Fibroblast of villous mesenchyme (primary cell): ENCODE measurements at places on chromosomes 16 and 17.

DNA sequence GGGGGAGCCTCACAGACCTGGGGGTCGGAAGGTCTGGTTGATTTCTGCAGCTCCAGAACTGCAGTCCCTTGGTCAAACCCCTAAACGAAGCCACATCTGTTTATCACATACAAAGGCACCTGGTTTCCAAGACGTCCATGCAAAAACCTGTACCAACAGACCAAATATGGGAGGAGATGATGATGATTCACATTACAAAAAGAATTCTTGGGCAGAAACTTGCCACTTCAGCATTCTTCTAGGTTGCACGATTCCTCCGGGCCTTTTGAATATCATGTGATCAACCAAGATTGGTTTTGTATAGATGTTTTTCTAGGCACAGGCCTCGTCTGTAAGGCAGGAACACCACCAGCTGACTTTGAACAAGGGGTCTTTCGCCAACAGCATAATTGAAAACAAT lies 466.3 kb downstream of the SOX9 start:
- no peak for DNase-seq

- DNase-seq, result no peak
Observed at GRCh38 chr16:89575247-89576152, at the start of gene CPNE7. Gene CPNE7, plus strand, starts transcription at chr16:89575758. Its CDS starts 140 bp downstream, at chr16:89575898.

DNA sequence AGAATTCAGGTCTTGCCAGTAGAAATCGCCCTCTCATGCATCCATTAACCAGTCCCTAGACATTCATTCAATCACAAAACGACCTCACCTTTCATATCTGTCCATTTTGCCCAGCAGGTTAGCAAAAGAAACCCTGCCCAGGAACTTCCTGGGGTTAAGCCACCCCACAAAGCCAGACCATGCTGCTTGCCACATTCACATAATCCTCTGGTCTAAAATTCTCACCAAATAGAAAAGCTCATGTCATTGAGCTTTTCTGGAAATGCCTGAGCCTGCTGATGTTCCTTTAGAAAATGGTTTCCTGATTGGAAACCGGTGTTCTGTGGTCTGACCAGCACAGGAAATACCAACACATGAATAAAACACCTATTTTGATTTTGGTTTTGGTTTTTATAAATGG lies 21.6 kb upstream of the DYNLRB2 start:
- no peak for DNase-seq

- DNase-seq, result peak; percentile 64
Observed at GRCh38 chr17:12041312-12041711, 20.6 kb downstream of the MAP2K4 start.

DNA sequence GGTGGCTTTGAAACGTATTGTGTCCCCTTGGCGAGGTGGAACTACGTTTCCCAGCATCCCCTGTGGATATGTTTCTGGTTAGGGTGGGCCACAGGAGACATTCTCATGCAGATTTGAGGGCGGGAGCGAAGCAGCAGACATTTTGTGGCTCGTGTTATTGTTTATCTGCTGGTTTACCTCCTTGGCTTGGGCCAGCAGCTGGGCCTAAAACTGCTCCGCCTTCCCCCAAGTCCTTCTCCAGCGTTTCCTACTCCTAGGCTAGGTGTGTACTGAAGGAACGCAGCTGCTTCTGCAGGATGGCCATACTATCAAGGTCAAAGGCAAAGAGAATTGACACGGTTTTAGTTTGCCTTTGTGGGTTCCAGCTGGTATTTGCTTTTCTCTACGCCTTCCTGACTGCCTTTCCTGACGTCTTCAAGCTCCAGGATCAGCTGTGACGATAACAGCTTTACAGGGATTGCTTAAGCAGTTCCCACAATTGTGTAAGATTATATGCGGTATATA lies 17.2 kb upstream of the WSB1 start:
- peak; percentile 99 for DNase-seq

DNA sequence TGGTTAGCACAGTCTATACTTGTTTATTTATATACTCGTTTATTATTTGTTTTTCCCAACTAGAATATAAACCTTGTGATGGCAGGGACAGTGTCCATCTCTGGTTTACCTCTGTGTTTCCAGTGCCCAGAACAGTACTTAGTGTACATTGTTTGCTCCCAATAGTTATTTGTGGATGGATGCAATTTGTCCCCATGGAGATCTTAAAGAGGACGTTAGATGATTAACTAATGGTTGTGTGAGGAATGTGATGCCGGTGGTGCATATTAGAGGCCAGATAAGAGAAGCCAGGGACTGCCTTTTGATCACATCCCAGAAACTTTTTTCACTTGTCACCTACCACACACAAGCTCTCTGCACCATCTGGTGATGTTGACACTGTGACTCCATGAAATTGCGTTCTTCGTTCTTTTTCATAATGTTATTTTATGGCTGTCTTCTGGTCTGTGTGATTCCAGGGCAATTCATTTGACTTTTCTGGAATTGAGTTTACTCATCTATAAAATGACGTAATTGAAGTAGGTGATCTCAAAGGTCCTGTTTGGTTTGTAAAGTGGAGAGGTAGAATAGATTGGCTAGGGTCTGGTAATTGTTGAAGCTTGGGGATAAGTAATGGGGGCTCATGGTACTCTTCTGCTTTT lies 1.2 kb downstream of the COX10 start:
- no peak for DNase-seq

DNA sequence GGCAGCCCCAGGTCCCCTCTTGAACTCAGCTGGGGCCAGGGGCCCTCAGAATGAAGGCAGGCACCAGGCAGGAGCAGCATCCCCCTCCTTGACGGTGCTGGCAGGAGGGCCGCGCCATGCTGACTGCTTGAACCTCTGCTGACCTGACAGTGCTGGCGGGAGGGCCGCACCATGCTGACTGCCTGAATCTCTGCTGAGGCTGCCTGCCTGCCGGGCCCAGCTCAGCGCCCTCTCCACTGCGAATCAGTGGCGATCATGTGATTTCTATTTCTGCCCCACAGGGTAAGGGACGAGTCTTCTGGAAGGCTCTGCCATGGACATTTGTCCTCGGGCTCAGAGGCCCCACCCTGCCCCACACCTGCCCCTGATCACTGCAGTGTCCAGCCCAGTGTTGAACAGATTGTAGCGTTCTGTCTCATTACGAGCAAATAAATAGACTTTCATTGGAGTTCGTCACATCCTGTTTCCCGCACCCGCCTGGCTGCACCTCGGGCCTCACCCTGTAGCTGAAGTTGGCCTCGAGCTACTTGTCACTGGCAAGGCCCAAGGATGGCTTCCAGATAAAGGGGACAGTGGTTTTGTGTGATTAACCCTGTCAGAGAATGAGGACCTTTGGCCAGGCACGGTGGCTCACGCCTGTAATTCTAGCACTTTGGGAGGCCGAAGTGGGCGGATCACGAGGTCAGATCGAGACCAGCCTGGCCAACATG lies 8.6 kb downstream of the C16orf90 start:
- DNase-seq, result no peak

DNA sequence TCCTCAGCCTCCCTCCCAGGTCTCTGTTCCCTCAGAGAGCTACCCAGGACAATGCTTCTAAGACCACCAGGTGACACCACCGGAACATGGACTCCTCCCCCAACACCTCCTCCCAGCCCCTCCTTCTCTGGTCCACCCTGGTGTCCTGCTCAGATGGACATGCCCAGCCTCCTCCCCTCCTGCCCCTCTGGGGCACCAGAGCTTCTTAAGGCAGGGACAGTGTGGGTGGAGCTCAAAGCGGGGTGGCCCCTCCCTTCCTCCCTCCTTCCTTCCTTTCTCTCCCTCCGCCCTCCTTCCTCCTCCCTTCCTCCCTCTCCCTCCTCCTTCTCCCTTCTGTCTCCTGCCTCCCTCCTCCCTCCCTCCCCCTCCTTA lies 22.7 kb downstream of the TRPV3 start:
- DNase-seq, result peak; percentile 25

DNA sequence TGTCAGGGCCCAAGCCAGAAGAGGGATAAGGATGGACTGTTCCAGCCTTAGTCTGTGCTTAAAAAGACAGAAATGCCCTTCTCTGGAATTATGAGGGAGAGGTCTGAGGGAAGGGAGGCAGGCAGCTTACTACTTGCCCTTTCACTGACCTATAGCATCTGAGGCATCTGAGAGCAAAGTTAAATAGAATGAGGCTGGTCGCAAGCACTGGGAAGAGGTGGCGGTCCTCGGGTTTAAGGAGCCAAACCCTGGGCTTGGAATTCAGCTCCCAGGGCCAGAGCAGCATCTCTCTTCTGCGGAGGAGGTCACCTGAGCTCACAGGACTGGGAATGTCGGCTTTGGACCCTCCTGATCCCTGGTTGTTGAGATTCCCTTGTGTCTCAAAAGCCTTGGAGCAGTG lies 3.1 kb upstream of the LIMD2 start:
- DNase-seq, result no peak

- peak; percentile 55 for DNase-seq
Observed at GRCh38 chr16:82055728-82056549, 20.9 kb downstream of the HSD17B2 start.

- no peak for DNase-seq
Observed at GRCh38 chr17:69516911-69517310, 102.4 kb downstream of the MAP2K6 start.

DNA sequence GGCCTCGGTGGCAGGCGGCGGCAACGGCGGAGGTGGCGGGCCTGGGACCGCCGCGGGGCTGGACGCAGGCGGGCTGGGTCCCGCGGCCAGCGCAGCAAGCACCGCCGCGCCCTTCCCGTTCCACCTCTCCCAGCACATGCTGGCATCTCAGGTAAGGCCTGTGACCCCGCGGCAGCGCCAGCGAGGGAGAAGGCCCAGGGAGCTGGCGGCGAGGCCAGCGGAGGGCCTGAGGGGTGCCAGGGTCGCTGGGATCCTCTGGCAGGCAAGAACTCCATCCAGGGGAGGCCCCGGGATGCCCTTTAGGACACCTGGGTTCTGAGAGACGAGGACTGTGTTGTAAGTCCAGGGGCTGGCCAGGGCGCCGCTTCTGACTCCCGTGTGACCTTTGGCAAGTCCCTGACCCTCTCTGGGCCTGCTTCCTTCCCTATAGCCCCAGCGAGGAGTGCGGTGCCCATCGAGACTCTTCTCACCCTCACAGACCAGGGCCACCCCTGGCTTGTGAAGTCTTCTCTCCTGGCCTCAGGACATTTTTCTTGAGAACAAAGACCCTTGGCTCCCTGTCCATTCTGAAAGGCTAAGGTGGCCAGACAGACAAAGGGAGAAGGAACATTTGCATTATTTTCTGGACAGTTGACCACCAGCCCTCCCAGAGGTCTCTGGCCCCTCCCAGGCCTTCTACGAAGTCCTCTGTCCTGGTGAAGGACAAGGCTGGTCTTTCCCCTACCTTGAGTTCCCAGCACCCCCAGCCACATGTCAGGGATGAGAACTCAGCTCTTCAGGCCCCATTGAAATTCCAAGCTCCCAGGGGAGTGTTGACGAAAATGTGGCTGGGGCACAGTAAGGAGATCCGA lies 6.3 kb downstream of the TBX2 start:
- no peak for DNase-seq

DNA sequence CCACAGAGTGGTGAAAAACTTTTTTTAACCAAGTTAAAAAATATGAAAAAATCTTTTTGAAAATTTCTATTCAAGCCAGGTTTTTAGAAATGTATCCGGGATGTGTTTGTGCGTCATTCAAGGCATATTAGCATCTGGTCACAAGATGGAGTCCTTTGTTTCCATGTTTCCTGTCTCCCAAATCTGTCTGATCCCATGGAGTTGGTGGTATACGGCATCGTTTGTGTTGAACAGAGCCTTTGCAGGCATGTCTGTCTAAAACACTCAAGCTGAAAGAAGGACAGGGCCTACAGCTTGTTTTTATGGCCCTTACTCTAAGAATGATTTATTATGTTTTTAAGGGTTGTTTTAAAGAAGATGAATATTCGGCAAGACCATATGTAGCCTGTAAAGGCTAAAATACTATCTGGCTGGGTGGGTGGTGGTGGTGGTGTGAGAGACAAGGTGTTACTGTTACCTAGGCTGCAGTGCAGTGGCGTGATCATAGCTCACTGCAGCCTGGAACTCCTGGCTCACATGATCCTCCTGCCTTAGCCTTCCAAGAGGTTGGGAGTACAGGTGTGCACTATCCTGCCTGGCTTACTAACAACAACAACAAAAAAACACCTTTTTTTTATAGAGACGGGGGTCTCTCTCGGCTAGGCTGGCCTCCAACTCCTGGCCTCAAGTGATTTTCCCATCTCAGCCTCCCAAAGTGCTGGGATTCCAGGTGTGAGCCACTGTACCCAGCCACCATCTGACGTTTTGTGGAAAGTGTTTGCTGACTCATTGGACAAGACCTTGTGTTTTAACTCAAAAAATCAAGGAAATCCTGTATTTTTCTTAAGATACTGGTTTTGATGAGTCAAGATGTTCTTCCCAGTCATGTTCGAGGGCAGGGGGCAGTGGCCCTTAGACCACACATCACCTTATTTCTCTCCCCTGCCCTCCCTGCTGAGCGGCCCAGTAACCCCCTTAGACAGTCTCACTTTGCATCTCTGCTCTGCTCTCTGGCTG lies 52.2 kb downstream of the NDE1 start:
- DNase-seq, result peak; percentile 55

- peak; percentile 44 for DNase-seq
Observed at GRCh38 chr17:16215002-16215272, 397 bp downstream of the NCOR1 start.

DNA sequence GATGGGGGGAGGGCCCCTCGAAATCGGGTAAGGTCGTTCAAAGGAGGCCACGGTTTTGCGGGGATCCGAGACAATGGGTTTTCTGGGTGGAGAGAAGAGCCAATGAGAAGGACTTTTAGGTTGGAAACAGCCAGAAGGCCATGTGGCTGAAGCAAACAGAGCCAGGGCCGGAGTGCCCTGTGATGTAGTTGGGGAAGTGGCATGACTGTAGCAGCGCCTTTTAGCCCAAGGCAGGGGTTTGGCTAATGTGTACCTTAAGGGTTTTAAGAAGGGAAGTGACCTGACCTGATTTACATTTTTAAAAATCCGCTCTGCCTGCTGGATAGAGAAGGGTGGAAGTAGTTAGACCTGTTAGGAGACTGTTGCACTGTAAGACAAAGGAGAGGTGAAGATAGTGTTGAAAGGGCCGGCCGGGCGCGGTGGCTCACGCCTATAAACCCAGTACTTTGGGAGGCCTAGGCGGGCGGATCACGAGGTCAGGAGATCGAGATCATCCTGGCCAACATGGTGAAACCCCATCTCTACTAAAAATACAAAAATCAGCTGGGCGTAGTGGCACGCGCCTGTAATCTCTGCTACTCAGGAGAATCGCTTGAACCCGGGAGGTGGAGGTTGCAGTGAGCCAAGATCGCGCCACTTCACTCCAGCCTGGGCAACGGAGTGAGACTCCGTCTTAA lies 1.0 kb downstream of the LYRM1 start:
- DNase-seq, result peak; percentile 60

DNA sequence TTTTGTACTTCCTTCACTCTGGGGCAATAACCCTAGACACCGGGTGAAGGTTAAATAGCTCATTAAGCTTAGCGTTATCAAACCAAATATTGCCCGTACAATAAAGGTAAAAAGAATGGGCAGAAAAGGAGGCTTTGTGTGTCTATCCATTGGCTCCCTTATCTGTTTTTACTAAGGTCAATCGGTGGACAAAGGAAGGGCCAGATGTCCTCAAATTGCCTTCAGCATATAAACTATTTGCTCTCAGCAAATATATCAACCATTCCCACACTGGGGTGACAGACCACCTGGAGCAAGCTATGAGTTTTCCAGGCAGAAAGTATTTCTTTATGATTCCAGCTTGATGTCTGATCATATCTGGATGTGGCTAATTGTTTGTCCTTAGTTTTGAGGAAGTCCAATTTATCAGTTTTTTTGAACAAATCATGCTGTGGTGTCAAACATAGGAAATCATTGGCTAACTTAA lies 25.3 kb upstream of the WIPI1 start:
- DNase-seq, result no peak

- DNase-seq, result no peak
Observed at GRCh38 chr17:61584866-61585265, 6.2 kb downstream of the NACA2 start.
